Psoas muscle (tissue), 8 donors: ENCODE measurements at places on chromosomes 11 and 22. TPM values are rescaled to one million over a fixed set of nuclear protein-coding genes. Genes with fewer than 3 reads are reported as not detected.

- no peak for DNase-seq
Observed at GRCh38 chr11:14082338-14082737, 119.8 kb downstream of the SPON1 start.

DNA sequence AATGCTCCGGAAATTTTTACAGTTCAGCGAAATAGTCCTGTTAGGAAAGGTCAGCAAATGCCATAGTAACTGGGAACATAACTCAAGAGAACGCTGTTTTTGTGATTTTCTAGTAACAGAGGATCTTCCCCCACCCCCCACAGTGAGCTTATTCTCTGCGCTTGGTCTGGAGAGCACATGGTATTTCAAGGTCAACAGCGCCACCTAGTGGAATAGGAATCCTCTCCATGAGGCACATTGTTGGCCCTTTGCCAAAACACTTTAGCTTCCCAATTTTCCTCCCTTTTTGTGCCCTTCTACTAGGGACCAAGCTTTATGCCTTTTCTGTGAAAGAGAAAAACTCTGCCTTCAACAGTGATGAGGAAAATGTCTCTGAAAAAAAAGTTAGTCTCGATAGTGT is 13.2 kb upstream of the OR4C12 start:
- DNase-seq = no peak

DNA sequence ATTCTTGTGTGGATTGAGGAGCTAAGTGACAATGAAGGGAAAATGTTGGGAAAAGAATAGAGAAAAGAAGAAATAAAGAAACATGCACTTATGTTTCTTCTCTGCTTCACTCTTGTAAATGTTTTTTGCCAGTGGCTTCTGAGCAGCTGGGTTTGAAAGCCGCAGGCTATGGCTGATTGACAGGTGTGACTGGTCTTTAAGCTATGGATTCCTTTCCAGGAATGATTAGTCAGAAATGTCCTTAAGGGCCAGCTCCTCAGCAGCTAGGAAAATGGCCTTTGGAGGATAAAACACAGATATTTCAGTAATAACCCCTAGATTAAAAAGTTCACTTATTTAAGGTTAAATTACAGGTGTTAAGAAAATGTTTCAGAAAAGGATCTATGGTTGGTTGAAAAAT is 6.5 kb upstream of the USP28 start:
- DNase-seq = no peak

GRCh38 chr11:26858098-26858497 is 135.8 kb upstream of the FIBIN start:
- no peak for DNase-seq

DNA sequence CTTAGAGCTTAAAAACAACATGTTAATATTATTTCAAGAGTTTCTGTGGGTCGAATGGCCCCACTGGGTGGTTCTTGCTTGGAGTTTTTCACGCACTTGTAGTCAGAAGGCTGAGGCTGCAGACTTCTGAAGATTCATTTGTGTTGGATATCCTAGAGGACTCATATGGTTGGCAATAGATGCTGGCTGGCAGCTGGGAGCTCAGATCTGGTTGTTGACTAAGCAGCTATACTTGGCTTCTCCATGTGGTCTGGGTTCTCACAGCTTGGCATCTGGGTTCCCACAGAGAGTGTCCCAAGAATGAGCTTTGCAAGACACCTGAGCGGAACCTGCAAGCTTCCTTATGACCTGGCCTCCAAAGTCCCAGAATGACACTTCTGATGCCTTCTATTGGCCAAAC is 163.9 kb upstream of the ZC3H12C start:
- no peak for DNase-seq

- DNase-seq = no peak
Observed at GRCh38 chr11:86180423-86180822, 64.1 kb upstream of the EED start.

DNA sequence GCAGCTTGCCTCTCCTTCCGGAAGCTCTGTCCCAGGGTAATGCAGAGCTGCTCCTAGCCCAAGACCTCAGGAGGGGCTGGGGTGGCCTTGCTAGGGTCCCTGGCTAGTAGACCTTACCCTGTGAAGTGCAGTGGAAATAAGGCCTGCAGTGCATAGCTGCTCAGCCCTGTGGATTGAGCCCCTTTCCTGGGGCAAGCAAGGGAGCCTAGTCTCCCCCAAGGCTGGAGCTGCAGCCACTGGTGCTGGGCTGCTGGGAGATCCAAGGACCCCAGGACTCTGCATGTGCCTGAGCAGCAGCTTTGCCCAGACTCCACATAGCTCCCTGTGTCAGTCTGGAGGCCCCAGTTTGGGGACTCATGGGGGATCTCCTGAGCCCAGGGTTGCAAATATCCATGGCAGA is 57.9 kb downstream of the FANCF start:
- DNase-seq = peak; percentile 24

DNA sequence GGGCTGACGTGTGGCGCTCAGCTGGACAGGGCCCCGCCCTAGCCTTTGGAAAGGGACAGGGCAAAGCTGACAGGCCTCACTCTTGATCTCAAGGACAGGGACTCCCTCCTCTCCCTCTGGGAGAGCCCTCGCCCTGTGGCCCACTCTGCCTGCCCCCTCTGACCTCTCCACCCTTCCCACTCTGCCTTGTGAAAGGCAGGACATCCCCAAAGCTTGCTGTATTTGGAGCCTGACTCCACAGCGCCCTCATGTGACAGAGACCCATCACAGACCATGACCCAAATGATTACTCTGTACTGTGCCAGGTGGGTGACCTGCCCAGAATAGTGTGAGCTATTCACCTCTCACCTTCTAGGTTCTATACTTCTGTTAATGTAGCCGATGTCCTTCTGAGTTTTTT is 18.8 kb downstream of the P2RY2 start:
- DNase-seq = peak; percentile 71

- DNase-seq = no peak
Observed at GRCh38 chr11:134535029-134536025, 123.3 kb upstream of the B3GAT1 start.

GALNT18 gene
- 9.6 TPM for total RNA-seq

TAF10 gene
- total RNA-seq = 70.4 TPM

SCGB1D2 gene
- total RNA-seq = 0.67 TPM

E2F8 gene
- total RNA-seq = 11.6 TPM

HPX gene
- 0.34 TPM for total RNA-seq

CSKMT gene
- total RNA-seq = 10.9 TPM

CDKN1C gene
- 37.7 TPM for total RNA-seq

GGT1 gene
- total RNA-seq = 0.71 TPM
